ENCODE measurements at places on chromosomes 12 and 14.
A peak's percentile ranks its signal among the peaks of the same experiment; 100 is the strongest.

GRCh38 chr12:113162102-113163029 lies 12.8 kb downstream of the CFAP73 start:
- DNase-seq: peak; percentile 42

DNA sequence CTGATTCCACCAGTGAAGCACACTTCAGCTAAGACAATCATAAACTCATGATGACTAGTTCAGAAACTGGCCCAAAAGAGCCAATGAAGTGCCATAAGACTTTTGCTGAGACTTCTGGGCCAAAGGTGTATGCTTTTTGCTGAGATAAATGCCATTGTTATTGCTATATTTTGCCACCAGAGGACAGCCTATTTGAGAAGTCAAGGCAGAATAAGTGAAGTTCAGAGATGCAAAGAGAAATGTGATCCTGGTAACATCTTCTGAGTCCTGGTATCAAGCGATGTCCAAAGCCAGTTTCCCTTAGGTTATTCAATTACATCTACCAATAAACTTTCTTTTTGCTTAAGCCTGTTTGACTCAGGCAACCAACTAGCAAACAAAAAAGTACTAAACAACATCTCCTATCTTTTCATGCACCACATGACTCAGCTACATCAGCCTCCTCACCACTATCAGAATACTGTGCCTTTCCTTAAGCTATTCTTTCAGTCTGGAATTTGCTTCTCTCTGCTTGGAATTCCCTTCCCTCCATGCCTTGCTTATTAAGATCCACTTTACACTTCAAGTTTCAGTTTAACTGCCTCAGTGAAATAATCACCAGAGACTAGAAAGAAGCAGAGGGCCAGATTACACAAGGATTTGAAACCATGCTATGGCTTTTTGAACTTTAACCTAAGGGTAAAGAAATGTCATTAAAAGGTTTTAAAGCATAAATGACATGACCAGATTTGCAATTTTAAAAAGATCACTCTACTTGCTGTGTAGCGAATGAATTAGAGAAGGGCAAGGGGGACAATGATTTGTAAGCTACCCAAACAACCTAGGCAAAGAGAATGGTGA lies 14.0 kb downstream of the CRY1 start:
- peak; percentile 23 for DNase-seq

DNA sequence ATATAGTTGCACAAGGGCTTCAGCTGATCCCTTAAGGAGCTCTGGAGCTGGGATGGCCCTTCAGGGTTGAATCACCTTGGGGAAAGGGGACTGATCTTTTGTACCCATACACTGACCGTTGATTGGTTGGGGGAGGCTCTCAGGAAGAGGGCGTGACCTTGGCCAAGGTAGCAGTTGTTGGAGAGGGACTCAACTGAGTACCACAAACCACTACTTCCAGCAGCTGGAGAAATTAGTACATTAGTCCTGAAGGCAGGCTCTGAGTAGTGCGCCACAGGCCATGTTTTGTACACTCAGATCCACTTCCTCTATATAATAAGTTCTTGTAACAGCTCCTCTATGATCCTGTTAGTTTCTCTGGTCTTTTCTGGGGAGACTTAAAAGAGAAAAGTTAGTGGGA lies 317.6 kb downstream of the CCDC91 start:
- no peak for DNase-seq

GRCh38 chr14:100278702-100279101 lies 27.5 kb downstream of the SLC25A29 start:
- peak; percentile 65 for DNase-seq

GRCh38 chr12:124928912-124929530 lies 14.6 kb upstream of the UBC start:
- DNase-seq: no peak

- DNase-seq: no peak
These were observed 12.9 kb upstream of the OXA1L start for GRCh38 chr14:22753586-22753985.

DNA sequence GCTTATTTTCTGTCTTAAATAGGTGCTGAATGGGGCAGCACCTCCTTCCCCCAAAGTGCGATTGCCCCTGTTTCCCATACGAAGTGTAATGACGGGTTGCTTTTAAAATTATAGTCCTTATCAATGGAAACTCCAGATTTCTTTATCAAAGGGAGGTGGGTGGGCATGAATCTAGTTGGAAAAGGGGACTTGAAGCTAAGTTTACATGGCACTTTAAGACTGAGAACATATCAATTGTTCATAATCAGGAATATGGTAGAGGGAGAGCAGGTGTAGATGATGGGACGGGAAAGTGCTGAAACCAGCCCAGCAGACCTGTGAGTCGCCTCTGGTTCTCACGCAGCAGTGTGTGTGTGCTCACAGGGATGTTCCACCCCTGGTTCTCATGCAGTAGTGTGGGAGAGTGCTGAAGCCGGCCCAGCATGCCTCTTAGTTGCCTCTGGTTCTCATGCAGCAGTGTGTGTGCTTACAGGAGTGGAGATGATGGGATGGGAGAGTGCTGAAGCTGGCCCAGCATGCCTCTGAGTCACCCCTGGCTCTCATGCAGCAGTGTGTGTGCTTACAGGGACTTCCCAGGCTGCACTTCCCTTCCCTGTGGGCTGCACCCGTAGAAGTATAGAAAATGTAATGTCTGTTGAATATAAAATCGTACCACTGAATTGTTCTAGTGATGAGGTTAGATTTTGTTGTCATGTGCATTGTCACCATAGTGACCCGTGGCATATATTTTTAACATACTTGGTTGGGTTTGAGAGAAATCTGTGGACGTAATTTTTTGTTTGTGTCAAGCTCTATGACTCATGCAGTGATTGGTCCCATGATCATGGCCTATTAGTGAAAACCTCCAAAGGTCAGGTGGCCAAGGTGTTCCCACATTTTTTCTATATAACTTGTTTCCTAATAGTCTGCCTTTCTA lies 51.6 kb downstream of the GPATCH2L start:
- DNase-seq: peak; percentile 74

GRCh38 chr14:103436533-103436932 lies 51.3 kb downstream of the MARK3 start:
- DNase-seq: peak; percentile 40

Measured in fibroblast of upper back skin (primary cell).